ENCODE measurements at places on chromosomes 1 and 21. TPM values are rescaled to one million over a fixed set of nuclear protein-coding genes. Genes with fewer than 3 reads are reported as not detected.

The KCTD3 gene
- 13.6 TPM for total RNA-seq

The COL6A1 gene
- 188 TPM for total RNA-seq

The ZNF695 gene
- total RNA-seq: not detected

The FCRL5 gene
- total RNA-seq: 0.17 TPM

The MPL gene
- 0.40 TPM for total RNA-seq

The TPTE gene
- not detected for total RNA-seq

The ALG14 gene
- 1.3 TPM for total RNA-seq

The AJAP1 gene
- total RNA-seq: 0.05 TPM

- DNase-seq: no peak
Observed at GRCh38 chr1:177442584-177442983, 271.8 kb downstream of the BRINP2 start.

- DNase-seq: no peak
Observed at GRCh38 chr21:28518630-28519029, 474.0 kb downstream of the LTN1 start.

DNA sequence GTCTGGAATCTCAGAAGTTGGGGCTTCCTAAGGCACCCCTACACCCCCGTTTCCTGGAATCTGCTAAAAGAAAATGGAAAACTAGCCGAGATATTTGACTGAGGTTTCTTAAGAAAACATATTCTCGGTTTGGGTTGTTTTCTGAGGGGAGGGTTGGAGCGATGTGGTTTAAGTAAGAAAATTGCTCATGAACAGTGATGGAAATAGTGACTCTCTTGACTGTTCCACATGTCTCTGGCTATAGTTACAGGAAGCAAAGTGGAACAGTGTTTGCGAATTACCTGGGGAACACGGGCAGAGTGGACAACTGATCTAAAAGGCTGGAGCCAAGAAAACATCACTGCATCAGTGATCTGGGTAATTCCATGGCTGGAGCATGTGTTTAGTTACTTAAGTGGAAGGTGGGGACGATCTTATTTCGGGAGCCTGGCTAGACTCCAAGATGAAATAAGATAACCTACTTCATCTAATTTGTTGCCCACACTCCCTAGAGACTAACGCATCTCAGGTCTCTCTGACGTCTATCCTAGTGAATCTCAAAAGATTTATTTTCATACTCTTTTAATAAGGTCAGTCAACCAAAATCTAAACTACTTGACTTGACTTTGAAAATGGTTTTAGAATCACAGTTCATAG, 92.4 kb downstream of the KCNJ15 start:
- no peak for DNase-seq

DNA sequence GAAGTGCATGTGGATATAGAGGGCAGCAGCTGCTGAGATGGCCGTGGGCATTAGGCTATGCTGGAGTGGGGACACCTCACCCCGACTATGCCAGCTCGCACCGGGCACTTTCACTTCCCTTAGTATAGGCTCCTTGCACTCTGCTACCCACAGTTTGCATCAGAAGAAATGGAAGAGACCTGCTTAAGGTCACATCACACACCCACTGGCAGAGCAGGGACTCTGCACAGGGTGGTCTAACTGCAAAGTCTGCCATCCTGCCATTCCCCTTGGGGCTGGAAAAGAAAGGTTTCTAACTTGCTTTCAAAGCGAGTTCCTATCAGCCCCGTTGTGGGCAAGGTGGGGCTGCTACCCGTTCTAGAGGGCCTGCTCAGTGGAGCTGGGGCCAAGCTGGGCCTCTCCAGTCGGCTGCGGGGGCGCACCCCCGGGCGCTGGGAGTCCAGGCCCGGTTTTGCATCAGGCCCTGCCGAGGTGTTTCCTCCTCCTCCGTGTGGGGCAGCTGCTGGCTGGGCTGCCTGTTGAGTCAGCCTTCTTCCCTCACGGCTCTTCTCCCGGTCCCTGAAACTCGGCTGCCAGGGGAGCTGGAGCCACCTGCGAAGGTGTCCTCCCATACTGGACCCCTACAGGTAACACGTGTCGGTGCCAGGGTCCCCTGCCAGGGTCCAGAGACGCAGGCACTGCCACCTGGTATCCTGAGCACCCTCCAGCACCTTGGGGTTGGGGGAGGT, at the start of gene SYTL1:
SYTL1 (plus strand) TSS at position 498 of the 728 bp plus-strand sequence. CDS start 3,313 bp downstream, outside the sequence.
- no peak for DNase-seq

DNA sequence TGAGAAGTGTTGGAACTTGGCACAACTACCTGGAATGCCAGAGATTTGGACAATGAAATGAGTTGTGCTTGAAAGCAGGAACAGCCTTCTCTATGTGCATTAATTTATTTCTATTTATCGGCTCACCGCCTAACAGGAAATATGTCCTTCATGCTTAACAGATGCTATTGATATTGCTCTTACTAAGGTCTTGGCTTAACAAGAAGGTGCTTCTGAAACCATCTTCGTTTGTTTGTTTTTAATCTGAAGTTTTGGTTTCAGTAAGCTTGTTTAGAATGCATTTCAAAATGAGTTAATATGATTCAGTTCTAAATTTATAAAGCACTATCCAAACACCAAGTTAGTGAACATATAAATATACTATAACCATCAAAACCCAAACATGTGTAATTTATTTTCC, 898.3 kb upstream of the B3GALT2 start:
- DNase-seq: no peak

- no peak for DNase-seq
Observed at GRCh38 chr1:228098323-228098931, 4.7 kb downstream of the C1orf35 start.

DNA sequence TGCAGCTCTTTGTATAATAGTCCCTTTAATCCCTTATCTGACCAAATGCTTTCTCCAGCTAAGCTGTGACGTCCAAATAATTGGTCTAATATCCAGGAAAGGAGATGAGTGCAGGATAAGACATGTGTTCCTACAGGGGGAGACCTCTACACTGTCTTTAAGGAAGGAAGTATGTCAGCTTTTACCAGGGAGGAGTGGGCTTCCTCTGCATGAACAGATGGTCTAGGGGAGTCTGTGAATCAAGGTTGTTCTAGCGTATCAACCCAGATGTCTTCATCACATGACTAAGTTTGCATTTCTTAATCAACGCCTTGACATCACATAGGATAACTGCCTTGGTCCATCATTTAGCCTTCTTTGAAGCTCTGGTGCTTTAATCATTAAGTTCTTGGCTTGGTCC, 528.2 kb downstream of the MRPL39 start:
- DNase-seq: no peak

GRCh38 chr1:108182959-108183700, 17.0 kb downstream of the SLC25A24 start:
- no peak for DNase-seq

- no peak for DNase-seq
Observed at GRCh38 chr1:228211531-228212414, 3.9 kb downstream of the OBSCN start.

DNA sequence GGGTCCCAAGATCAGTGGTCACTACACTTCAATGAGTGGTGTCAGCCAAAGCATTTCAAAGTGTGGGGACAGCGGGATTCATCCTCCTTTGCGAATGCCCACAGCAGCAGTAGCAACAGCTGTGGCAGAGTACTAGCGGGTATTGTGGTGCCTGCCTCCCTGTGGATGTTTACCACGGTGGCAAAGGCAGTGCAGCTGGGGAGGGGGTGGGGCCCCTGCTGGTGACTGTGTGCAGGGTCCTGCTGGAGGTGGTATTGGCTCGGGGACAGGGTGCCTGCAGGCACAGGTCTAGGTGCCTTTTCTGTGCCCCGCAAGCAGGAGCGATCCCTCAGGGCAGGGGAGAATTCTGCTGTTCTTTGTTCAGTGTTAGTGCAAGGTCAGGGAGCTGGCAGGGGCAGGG, 415.7 kb downstream of the USP25 start:
- peak; percentile 21 for DNase-seq

DNA sequence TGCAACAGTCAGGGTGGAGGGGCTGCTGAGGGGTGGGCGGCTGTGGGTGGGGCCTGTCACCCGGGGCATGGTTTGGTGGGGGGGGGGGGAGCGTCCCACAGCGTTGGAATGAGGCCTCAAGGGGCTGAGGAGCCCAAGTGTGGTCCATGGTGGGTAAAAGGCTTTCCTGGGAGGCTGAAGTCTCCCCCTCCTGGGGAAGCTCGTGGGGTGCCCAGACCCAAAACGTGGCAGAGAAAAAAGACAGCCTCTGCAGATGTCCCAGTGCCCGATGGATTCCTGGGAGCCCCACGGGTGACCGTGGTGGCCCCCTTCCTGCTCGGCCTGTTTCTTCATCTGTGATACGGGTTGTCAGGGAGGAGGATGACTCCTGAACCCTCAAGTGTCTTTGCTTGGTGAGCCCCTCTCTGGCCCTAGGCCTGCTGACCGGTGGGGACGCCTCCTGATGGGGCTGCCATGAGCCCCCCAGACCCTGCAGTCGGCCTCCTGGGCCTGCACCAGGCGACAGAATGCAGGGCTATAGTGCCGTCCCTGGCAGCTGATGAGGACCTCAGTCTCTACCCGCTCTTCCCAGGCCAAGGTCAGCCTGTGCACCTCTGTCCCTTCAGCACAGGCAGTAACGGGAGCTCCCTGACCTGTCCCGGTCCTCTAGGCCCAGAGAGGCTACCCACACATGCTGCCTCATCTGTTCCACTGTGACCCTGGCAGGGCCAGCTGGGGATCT, 1.1 kb downstream of the OBSCN start:
- no peak for DNase-seq

DNA sequence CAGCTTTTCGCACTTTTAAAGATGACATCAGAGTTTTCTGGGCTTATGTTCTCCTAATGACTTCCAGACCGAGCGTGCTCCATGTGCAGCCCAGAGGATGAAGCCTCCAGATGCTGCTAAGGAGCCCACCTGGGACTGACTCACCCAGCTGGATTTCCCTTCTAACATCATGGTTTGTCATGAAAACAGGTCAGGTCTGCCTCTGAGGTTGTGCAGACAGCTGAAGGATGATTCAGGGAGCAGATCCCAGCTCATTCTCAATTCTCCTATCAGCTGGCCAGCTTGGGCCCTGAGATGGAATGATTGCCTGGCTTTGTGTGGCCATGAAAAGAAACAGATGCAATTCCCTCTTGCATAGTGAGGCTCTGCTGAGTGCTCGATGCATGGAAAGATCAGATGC, 123.9 kb upstream of the DUSP10 start:
- no peak for DNase-seq

- DNase-seq: no peak
Observed at GRCh38 chr1:169704797-169705196, 6.6 kb downstream of the SELL start.

GRCh38 chr1:13546791-13547190, 33.0 kb upstream of the LRRC38 start:
- DNase-seq: no peak

GRCh38 chr1:201253411-201253810, 29.9 kb upstream of the PKP1 start:
- no peak for DNase-seq

- no peak for DNase-seq
Observed at GRCh38 chr21:22363504-22363903, 1365.3 kb downstream of the NCAM2 start.

DNA sequence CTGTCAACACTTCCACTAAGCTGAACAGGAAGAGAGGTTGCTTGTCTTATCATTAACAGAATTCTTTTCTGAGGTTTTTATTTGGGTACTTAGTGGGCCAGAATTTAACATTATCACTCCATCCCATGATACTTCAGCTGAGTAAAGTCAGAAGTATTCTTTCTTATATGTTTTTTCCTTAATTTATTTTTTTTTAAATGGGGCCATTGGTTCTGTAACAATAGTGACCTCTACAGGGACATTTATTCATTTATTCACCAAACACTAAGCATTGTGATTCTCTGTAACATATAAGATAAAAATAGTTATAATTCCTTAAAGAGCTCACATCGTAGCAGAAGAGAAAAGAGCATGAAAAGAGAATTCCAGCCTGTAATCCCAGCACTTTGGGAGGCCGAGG, 9.8 kb downstream of the GREM2 start:
- DNase-seq: no peak

GRCh38 chr1:53576381-53576801, 117.2 kb downstream of the DMRTB1 start:
- no peak for DNase-seq
